Esophagus squamous epithelium (tissue), 5 donors: ENCODE measurements at places on chromosomes 4 and X.

DNA sequence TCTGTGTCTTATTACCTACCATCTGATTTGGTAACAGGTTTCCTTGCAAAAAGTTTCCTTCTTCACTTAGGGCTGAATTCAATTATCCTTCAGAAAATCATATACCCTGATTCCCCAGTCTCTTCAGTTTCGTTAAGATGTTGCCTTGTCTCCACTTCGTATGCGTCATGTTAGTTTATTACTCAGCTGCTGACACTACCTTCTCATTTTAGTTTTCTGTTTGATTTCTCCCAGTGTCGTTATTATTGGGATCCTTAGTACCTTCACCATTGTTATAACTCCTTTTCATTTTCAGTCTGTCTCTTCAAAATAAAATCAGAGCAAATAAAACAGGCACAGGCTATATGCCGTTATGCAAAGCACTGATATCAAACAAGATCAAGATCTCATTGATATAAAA lies 87.5 kb upstream of the RBPJ start:
- no peaks in the 10 kb centered on the region for H3K4me1 ChIP-seq
- H3K27me3 ChIP-seq = no peaks in the 10 kb centered on the region
- DNase-seq = no peak

GRCh38 chr4:6873792-6874461 lies 35.7 kb upstream of the TBC1D14 start:
- peaks cover 62% of the 10 kb centered on the region for H3K4me1 ChIP-seq
- H3K36me3 ChIP-seq = peaks cover 96% of the 10 kb centered on the region
- no peak for DNase-seq
- no peak overlapping the region for H3K4me3 ChIP-seq
- H3K27ac ChIP-seq = no peak overlapping the region
- no peaks in the 10 kb centered on the region for H3K27me3 ChIP-seq

DNA sequence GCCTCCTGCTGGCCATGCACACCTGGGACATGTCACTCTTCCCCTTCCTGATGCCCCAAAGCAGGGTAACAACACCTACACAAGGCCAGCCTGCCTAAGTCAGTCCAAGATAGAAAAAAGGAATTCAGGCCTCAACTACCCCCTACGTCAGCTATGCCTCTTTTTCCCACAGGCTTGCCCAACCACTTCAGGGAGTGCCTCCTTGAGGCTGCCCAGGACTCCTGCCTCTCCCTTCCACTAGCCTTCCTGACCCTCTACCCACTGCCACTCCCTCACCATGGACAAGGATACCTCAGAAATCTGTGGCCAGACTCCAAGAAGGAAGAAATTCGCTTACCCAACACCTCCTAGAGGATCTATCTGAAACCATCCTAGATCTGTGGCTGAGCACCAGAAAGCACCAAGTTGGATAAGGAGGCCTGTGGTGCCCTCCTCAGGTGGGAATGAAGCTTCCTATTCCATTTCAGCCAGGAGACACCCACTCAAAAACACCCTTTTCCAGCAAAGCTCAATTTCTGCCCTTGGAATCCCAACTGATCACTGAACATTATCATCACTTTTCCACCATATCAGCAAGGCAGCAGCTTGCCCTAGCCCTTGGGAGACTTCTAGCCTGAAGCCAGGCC lies 1.8 kb downstream of the KDM5C start:
- DNase-seq = no peak
- H3K27ac ChIP-seq = no peak overlapping the region
- H3K4me1 ChIP-seq = peaks cover 21% of the 10 kb centered on the region
- H3K36me3 ChIP-seq = peaks cover 27% of the 10 kb centered on the region
- H3K27me3 ChIP-seq = no peaks in the 10 kb centered on the region

- DNase-seq = no peak
- H3K36me3 ChIP-seq = no peaks in the 10 kb centered on the region
- no peaks in the 10 kb centered on the region for H3K27me3 ChIP-seq
- no peak overlapping the region for H3K27ac ChIP-seq
Measured at GRCh38 chrX:10040961-10041360, 73.8 kb downstream of the CLDN34 start.

- H3K27me3 ChIP-seq = no peaks in the 10 kb centered on the region
- no peak overlapping the region for H3K4me3 ChIP-seq
- no peaks in the 10 kb centered on the region for H3K36me3 ChIP-seq
- no peak overlapping the region for H3K27ac ChIP-seq
Measured at GRCh38 chr4:175509320-175509719, 302.7 kb downstream of the GPM6A start.

GRCh38 chr4:94551643-94552564 lies 100.2 kb downstream of the PDLIM5 start:
- H3K27me3 ChIP-seq = no peaks in the 10 kb centered on the region
- H3K27ac ChIP-seq = no peak overlapping the region
- no peaks in the 10 kb centered on the region for H3K36me3 ChIP-seq
- no peak overlapping the region for H3K4me3 ChIP-seq
- no peak for DNase-seq

DNA sequence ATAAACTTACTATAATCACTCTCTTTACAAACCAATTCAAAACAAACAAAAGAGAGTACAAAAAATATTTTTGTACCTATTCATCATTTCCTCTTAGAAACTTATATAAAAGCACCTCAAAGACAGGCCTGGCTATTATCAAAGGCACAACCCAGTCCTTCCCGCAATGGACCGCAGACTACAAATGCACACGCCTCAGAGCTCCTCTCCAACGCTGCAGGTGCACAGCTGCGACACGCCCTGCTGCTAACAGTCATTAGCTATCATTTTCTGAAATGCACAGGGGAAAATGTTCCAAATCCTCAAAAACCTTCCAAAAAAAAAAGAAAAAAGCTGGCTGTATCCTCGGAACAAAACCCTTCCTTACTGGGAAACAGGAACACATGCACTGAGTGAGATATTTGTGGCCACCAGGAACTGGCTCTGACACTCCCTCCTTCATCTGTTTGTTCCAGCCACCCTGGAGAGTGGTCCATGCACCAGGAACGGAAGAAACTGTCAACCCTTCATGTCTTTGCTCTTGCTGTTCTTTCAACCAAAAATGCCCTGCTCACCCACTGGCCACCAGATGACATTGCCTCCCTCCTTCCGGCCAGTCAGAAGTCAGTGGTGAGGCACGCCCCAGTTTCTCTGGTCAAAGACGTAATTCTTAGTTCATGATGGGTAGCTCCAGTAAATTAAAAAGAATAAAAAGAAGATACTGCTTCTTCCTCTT lies 16.7 kb downstream of the IRF2 start:
- H3K4me3 ChIP-seq = no peak overlapping the region
- H3K27ac ChIP-seq = no peak overlapping the region
- no peak for DNase-seq
- no peaks in the 10 kb centered on the region for H3K27me3 ChIP-seq
- H3K4me1 ChIP-seq = peaks cover 18% of the 10 kb centered on the region

DNA sequence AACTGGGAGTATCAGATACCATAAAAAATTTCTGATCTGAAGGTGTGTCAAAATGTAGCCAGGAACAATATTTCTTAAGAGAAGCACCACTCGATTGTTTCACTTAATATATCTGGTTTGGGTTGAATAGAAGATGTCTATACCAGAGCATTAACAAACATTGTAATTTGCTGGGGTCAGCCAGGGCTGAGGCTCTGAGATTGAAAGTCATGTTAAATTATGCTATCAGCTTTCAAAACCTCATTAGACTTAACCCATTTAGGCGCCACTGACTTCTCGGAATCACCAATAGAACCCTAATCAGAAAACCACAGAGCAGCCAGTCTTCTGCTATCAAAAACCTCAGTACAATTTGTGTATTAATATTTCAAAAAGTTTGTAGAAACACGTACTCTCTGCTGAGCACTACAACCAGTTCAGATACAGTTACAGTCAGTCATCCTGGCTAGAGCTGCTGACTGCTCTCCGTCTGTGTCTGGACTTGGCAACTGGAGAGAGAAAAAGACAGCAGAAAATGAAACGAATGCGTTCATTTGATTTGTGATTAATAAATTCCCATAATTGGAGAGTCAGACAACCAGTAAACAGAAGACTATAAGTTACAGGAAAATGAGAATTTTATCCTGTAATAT lies 848.6 kb upstream of the PABPC4L start:
- no peak for DNase-seq
- no peak overlapping the region for H3K27ac ChIP-seq
- no peaks in the 10 kb centered on the region for H3K27me3 ChIP-seq
- no peaks in the 10 kb centered on the region for H3K36me3 ChIP-seq
- H3K4me1 ChIP-seq = no peaks in the 10 kb centered on the region

GRCh38 chr4:109990261-109991257 lies 77.9 kb downstream of the EGF start:
- peaks cover 63% of the 10 kb centered on the region for H3K4me1 ChIP-seq
- H3K27me3 ChIP-seq = no peaks in the 10 kb centered on the region
- DNase-seq = no peak
- peak overlapping the region; percentile 77 for H3K27ac ChIP-seq
- H3K36me3 ChIP-seq = no peaks in the 10 kb centered on the region
